ENCODE measurements at places on chromosomes 3 and 15.

GRCh38 chr3:195803289-195803908, 8.3 kb downstream of the MUC4 start:
- DNase-seq, result no peak

GRCh38 chr15:36784098-36784670, 204.8 kb downstream of the CDIN1 start:
- DNase-seq, result no peak

- no peak for DNase-seq
These were observed 193.9 kb downstream of the NLGN1 start for GRCh38 chr3:173591401-173591800.

GRCh38 chr15:78004222-78004727, 73.2 kb downstream of the TBC1D2B start:
- no peak for DNase-seq

GRCh38 chr3:87203809-87204208, 23.3 kb upstream of the CHMP2B start:
- DNase-seq, result no peak

- DNase-seq, result no peak
These were observed 22.9 kb upstream of the PLXNA1 start for GRCh38 chr3:126959921-126960603.

- DNase-seq, result peak; percentile 75
These were observed 20.4 kb upstream of the LAMP3 start for GRCh38 chr3:183182732-183183610.

DNA sequence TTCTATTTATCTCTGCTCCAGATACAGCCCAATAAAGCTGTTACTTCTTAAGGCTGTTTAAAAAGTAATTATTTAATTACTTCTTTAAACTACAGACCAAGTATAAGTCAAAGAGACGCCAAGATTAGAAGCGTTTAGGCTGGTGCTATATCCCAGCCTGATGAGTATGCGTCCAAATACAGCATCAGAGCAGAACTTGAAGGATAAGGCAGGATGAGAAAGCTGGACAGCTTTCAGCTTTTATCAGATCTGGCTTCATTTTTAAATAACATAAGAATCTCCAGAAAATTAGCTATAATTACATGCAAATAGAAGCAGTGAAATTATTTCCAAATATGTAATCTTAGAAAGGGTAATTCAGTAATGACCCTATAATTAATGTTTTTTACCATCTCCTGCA, 110.3 kb upstream of the MYO5C start:
- no peak for DNase-seq

DNA sequence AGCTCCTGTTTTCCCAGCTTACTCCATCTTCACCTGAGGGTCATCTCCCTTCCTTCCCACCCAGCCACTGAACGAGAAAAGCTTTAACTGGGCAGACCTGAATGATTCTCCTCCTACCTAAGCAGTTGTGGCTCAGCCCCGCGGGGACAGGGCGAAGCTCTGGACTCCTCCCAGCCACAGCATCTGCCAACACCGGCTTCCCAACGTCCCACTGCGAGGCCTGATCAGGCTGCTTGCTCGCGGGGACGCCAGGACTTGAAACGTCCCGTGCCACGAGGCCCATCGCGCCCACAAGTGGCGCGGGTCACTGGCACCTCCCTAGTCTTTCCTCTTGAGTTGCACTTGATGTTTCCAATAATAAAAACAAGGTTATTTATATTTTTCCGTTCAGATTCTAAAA, at the start of gene SPATA16:
Gene SPATA16, minus strand, starts transcription at position 250 of the 400 bp plus-strand sequence. CDS start 23,504 bp downstream, outside the sequence.
- DNase-seq, result no peak

GRCh38 chr3:45783667-45784066, 12.7 kb downstream of the SLC6A20 start:
- DNase-seq, result peak; percentile 46

DNA sequence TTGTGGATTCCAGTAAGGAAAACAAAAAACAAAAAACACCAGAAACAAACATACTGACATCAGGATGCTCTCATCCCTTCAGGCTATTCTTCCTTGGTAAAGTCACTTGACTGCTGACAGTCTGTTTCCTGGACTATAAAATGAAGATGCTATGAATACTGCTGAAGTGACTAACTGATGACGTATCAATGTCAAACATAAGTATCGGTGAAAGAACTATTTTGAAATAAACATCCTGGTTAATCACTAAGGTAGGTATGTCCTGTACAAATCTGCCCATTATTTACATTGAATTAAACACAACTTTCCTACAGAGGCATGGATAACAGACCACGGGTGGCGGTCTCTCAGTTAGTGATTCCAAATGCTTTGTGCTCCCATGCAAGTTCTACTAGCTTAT, 45.9 kb downstream of the CHAC1 start:
- DNase-seq, result no peak
